ENCODE measurements at places on chromosomes 2 and 18.

DNA sequence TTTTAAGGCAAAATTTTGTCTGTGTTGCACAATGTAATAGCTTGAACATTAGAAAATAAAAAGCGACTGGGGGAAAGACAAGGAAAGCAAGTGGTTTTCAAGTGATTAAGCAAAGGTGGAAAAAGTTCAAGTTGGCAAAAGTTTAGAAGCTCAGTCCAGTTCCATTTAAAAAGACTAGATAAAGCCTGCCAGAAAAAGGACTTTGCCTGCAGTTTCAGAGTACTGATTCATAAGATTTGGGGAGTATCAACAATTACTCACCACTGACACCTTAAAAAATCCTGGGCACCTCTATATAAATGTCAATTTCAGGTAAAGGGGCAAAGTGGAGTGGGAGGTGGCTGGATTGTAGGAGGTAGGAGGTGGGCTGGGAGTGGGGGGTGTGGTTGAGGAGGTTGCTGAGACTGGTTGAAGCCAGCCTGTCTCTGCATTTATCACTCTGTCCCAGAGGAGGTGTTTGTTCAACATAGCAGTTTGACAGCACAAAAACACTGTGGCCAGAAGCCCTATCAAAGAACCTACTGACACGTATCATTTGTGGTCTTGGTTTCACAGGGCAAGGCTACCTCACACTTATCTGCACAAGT, 14.6 kb downstream of the ZEB2 start:
- DNase-seq, result peak; percentile 19

DNA sequence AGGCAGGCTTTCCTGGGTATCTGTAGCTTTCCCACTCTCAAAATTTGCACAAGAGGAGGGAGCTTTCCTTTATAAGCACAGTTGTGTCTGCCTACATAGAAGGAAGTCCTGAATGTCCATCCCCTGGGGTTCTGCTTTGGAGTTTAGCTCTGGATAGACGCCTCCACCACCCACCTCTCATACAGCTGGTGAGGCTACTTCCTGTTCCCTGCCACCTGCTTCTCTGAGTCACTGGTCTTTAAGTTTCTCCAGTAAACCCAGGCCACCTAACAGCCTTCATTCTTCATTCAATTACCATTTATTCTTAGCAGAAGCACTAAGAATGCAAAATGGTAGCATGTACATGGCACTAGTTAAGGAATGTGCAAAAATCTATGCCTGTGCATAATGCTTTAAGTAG, 407.8 kb downstream of the CDH2 start:
- DNase-seq, result no peak

DNA sequence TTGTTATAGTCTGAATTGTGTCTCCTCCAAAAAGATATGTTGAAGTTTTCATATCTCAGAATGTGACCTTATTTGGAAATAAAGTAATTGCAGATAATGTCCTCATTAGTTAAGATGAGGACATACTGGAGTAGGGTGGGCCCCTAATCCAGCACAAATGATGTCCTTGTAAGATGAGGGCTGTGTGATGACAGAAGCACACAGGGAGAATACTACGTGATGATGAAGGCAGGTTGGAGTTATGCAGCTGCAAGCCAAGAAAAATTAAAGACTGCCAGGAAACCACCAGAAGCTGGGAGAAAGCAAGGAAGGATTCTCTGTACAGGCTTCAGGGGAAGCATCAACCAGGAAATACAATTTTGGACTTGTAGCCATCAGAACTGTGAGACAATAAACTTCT, 58.3 kb upstream of the PNPT1 start:
- DNase-seq, result no peak

DNA sequence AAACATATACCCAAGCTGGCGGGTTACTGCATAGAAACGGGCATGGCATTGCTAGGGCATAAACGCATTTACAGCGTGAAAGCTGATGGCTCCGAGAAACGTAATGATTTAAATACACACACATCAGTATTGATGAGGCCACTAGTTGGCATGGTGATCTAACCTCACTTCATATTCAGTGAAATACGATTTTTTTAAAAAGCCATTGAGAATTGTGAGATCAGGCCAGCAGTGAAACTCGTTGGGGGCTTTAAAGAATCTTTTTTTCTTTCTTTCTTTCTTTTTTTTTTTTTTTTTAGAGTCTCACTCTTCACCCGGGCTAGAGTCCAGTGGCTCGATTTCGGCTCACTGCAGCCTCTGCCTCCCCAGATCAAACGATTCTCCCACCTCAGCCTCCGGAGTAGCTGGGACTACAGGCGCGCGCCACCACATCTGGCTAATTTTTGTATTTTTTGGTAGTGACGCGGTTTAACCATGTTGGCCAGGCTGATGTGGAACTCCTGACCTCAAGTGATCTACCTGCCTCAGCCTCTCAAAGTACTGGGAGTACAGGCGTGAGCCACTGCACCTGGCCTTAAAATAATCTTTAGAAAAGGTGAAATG, 2.4 kb upstream of the SMAD7 start:
- DNase-seq, result no peak

DNA sequence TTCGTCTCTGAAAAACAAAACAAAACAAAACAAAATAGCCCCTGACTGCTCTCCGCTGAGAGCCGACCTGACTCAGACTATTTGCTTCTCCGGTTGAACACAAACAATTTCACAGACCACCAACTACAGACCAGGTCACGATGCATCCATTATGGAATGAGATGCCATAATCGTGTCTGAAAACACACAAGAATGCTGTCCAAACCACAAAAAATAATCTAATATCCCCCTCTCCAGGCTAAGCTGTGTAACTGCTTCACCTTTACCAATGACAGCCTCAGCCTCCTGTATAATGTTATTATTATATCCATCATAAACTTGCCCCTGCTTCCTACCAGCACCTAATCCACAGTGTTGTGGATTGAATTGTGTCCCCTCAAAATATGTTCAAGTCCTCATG, 114.7 kb downstream of the DNAH6 start:
- peak; percentile 33 for DNase-seq

GRCh38 chr2:121858847-121859246, 103.4 kb downstream of the TSN start:
- no peak for DNase-seq

- DNase-seq, result peak; percentile 1
Observed at GRCh38 chr2:240934701-240935102, 28.6 kb downstream of the CROCC2 start.

DNA sequence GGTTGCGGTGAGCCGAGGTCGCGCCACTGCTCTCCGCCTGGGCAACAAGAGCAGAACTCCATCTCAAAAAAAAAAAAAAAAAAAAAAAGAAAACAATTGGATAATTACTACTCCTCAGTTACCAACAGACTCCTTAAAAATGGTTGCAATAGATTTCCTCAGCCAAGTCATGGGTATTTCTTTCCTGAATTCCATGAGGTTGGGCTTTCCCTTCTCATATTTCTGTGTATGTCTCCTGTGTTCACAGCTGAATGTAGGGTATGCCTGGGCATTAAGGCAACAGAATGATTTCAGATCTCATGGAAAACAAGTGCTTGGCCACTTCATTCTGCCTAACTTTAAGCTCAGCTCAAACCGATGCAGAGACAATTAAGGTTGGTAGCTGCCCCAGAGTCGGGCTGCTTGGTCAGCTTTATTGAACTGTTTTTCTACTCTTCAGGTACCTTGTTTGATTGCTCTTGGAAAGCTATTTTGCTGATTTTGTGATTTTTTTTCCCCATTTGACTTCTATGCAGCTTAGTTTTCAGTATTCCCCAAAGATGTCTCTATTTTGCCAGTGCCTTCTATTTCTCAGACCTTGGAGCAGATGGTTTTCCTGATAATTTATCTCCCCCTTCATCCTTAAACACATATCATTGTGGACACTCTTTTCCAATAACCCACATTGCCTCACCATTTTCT, 24.8 kb downstream of the KIF5C start:
- no peak for DNase-seq

GRCh38 chr18:26434887-26435286, 113.5 kb downstream of the KCTD1 start:
- no peak for DNase-seq

- no peak for DNase-seq
Observed at GRCh38 chr18:453400-453799, 47.1 kb downstream of the COLEC12 start.

GRCh38 chr2:171741189-171741588, 53.9 kb downstream of the DYNC1I2 start:
- no peak for DNase-seq

GRCh38 chr2:144330951-144331673, 188.8 kb downstream of the ZEB2 start:
- no peak for DNase-seq

- DNase-seq, result no peak
Observed at GRCh38 chr2:50584185-50584584, 447.7 kb downstream of the NRXN1 start.

GRCh38 chr2:44839771-44840502, 101.6 kb upstream of the SIX3 start:
- DNase-seq, result no peak

- no peak for DNase-seq
Observed at GRCh38 chr2:171615069-171615468, 72.2 kb upstream of the DYNC1I2 start.

GRCh38 chr2:176612736-176613135, 343.5 kb downstream of the MTX2 start:
- peak; percentile 49 for DNase-seq

DNA sequence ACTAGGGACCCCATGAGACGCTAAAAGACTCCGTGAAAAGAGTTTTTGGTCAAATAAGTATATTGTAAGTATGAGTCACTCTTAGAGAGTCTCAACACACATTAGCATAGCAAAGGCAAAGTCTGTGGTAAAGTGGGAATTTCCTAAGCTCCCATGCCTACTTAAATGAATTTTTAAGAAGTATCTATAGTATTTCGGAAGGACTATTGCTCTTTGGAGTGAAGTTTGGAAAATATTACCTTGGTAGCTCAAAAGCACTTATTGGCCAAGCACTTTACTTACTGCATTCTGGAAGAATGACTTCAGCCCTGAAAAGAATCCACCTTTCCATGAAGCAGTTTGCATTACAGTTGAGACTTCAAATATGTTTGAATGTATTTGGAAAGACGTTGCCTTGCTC, 57.1 kb downstream of the CAVIN2 start:
- peak; percentile 23 for DNase-seq

DNA sequence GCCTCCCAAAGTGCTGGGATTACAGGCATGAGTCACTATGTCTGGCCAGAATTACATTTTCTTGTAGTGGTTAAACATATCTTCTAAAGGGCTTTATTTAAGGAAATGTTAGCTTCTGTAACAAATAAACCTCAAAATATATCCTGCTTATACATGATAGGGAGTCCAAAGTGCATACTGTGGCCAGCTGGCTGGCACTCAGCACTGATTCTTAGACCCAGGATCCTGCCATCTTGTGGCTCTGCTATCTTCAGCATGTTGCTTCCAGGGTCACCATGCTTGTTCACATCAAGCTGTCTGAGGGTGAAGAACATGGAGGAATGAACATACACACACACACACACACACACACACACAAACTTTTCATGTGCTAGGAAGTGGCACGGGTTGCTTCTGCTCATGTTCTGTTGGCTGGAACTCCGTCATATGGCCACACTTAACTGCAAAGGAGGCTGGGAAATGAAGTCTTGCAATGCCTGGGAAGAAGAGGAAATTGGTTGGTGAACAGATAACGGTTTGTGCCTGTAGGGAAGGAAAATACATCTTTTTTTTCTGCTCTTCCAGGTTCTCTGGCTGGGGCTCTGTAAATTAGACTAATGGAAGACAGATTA, 40.0 kb downstream of the NPPC start:
- DNase-seq, result no peak

GRCh38 chr2:12514631-12515437, 201.9 kb upstream of the TRIB2 start:
- no peak for DNase-seq

- no peak for DNase-seq
Observed at GRCh38 chr18:57997820-57998219, 46.2 kb upstream of the NEDD4L start.

DNA sequence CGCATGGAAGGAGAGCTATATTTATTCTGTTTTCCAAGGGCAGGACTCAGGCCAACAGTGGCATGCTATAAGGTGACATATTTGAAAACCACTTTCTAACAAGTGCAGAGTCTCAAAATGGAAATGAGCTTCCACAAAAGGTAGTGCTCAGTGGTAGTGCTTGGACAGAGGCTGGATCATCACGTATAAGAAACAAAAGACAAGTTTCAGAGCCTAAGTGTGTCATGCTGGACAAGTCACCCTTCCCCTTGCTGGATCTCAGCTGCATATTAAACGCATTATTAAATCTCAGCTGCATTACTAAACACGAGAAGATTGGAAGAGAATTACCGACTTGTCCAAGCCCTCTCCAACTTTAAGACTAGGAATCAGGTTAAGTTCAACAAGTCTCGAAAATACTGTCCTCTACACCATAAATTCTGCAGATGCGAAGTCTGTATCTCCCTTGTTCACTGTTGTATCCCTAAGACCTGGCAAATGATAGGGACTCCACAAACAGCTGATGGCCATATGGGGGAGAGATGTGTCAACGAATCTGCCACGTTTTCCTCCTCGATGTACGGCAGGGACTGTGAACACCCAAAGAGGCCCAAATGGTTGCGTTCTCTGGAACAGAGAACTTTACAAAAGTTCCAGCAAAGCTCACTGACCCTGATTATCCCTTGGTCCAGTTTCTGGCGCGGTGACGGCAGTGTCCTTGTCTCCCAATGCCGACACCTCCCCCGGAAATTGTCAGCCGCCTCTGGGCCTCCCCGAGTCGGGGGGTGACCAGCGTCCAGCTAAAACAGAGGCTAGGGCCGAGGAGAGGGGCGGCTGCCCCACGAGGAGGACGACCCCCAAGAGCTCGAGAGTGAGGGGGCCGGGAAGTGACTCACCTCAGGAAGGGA, 611 bp downstream of the NOL10 start:
- DNase-seq, result no peak

DNA sequence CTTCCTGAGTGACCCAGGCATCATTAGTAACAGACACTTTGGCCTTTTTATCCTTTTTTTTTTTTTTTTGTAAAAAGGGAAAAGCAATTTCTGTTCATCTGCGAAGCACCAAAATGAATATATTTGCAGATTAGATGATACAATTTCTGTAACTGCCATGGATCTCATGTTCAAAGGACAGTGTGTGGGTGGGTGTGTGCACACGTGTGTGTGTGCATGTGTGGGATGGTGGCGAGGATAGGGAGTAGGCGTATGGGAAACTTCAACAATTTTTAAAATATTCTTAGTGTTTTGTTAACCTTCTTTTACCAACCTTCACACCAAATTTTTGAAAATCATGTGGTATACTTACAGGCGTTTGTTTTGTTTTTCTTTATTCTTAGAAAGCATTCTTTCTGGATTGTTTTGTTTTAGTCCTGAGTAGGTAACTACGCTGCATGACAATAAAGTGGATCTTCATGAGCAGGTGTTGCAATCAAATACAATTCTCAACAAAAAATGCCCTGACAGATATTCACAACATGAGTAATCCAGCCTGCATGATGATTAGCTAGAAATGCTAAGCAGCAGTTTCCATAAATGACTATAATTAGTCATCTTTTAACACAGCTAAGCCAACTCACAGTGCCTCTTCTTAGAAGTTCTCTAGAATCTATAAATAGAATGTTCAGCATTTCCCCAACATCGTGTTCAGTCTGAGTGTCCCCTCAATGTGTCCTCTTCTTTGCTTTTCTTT, 53.5 kb upstream of the RMDN2 start:
- DNase-seq, result peak; percentile 36

- DNase-seq, result no peak
Observed at GRCh38 chr2:152920846-152921245, 202.4 kb downstream of the ARL6IP6 start.

- DNase-seq, result no peak
Observed at GRCh38 chr2:218722876-218723785, 12.5 kb downstream of the TTLL4 start.

GRCh38 chr2:26067186-26067974, 33.5 kb downstream of the RAB10 start:
- DNase-seq, result no peak
